ENCODE measurements at places on chromosomes 2 and 18. TPM values are rescaled to one million over a fixed set of nuclear protein-coding genes. Genes with fewer than 3 reads are reported as not detected.

DNA sequence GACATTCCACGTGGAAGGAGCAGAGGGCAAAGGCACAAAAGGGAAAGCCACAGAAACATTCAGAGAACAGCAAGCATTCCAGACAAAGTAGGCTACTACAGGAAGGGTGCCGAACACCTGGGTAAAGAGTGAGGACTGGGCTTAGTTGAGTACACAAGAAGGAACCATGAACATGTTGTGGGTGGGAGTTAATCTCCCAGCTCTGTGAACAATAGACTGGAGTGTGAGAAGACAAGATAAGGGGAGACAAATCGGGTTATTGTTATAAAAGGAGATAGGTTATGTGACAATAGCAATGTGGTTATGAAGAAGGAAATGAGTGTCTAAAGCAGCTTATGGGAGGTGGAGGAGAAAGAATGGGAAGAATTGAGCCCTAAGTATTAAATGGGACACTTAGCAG lies 70.0 kb downstream of the DPP4 start:
- no peak for DNase-seq

The STPG4 gene
- not detected for total RNA-seq

The MAP3K19 gene
- not detected for total RNA-seq

- DNase-seq: no peak
These were observed 7.6 kb downstream of the GPATCH11 start for GRCh38 chr2:37091873-37092272.

The CRYBA2 gene
- not detected for total RNA-seq

Data from mesenteric fat pad (tissue), 1 donor.